Kidney epithelial cell (primary cell): ENCODE measurements at places on chromosomes 5 and 9.

DNA sequence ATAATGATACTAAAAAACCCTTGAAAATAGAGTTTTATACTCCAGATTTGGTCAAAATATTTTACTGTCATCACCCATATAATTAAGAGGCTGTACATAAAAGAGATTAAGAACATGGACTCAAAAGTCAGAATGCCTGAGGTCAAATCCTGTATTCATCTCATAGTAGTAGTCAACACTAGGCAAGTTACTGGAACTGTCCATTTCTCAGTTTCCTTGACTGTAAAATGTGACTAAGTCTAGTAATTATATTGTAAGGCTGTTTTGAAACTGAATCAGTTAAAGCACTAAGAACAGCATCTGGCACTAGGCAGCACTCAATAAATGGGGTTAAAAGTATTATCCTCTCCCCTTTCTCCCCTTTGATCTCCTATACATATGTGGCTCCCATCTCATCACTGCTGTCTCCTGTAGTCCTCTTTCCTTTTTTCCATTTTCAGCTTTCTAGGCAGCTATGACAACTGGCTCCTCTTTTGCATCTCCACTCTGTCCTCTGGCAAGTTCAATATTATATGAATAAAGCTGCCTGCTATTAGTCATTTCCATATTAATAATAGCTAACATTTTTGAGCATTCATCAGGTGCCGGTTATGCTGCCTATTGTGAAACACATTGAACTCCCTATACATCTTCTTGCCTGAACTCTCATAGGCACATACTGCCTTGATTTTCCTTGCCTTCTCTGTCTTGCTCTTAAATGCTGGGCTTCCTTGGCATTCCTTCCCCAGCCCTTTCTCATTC, 185.8 kb upstream of the NREP start:
- DNase-seq, result no peak

GRCh38 chr9:77829420-77829819, 181.3 kb upstream of the GNA14 start:
- no peak for DNase-seq

DNA sequence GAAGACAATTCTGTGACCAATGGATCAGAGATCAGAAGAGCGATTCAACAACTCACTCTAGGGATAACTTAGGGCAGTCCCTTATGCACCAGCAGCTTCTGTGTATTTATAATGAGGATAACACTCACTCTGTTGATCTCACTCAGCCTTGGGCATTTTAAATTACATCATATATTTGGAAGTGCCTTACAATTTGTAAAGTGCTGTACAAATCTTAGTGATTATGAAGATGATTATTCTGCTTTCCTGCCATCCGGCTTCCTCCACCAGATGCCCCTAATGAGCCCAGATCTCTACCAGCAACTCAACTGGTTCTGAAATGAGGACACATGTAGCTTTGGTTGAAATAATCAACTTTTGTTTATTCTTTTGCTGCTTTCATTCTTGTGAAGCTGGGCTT, 105.3 kb downstream of the PCSK1 start:
- no peak for DNase-seq

DNA sequence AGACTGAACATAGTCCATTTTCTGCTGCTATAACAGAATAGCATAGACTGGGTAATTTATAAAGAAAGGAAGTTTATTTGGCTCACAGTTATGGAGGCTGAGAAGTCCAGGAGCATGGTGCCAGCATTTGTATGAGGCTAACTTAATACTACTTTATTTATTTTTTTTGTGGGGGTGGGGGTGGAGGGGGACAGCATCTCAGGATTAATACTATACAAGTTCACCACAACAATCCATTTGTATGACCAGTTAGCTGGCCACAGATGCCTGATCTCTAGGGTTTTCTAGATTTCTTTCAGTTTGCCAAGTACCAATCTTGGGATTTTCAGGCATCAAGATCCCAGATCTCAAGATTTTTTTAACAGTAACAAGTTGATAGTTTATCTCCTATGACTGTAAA, 20.3 kb downstream of the ANGPTL2 start:
- DNase-seq, result no peak

DNA sequence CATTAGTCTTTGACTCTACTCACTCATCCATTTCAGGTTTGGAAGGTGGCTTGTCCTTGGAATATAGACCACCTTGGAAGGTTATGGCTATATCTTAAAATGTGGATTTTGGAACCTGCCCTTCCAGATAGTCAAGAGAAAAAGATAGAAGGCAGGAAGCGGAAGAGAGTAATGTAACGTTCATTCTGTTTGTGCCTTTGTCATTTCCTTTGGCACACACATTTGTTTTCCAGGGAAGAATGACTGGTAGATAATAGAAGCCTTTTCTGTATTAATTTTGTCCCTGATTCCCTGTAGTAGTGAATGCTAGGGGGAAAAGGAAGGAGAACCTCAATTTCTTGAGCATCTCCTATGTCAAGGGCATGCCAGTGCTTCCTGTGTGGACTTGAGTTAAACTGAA, 54.7 kb downstream of the PPIC start:
- no peak for DNase-seq

- no peak for DNase-seq
Observed at GRCh38 chr9:114847492-114848417, 41.9 kb upstream of the TNFSF15 start.

DNA sequence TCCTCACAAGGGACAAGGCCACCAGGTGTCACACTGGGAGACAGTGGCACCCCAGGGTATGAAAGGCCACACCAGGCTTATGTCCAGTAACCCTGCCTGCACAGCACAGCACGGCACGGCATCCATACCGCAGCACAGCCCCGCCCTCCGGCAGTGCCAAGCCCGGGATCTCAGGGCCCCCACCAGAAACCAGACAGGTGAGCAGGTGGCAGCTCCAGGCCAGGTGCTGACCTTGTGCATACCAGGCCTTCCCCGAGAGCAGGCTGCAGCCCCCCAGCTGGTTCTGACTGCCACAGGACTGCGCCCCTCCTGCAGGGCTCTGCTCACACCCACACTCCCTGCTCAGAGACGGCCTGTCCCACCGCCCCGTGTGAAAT, 56.5 kb downstream of the ADAMTS2 start:
- DNase-seq, result no peak
